Lower lobe of right lung (tissue), 2 donors: ENCODE measurements at places on chromosomes 5 and 9.

GRCh38 chr5:61534481-61535267, 202.6 kb downstream of the ZSWIM6 start:
- DNase-seq, result no peak

GRCh38 chr5:76425928-76426804, 23.1 kb downstream of the IQGAP2 start:
- DNase-seq, result no peak

- DNase-seq, result no peak
These were observed 30.2 kb downstream of the GOLGA2 start for GRCh38 chr9:128245421-128246151.

GRCh38 chr9:105278751-105279150, 34.3 kb downstream of the SLC44A1 start:
- DNase-seq, result no peak

- DNase-seq, result no peak
These were observed 1.2 kb upstream of the NIPAL4 start for GRCh38 chr5:157458835-157459234.

- DNase-seq, result no peak
These were observed 583.9 kb upstream of the CTNND2 start for GRCh38 chr5:12488161-12488560.

DNA sequence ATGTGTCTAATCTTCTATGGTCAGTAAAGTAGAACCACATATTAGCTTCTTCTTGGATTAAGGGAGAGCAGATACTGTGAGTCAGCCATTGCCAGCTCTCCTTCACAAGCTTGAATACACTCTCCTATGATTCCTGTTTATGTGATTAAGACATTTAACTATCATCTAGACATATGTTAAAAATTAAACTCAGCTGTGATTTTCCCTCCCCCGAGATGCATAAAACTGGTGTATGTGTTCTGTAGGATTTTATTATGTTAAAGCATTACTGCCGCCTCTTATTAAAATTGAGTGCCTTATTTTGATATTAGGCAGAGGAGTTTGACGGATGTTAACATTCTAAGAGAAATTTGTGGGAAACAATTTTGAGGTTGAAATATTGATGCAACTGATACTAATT, 114.6 kb downstream of the ACTBL2 start:
- no peak for DNase-seq

GRCh38 chr9:126171641-126172040, 155.0 kb upstream of the MVB12B start:
- DNase-seq, result no peak

- DNase-seq, result no peak
These were observed 419.0 kb upstream of the NUDT12 start for GRCh38 chr5:103981592-103981991.

GRCh38 chr5:82513738-82514137, 235.6 kb upstream of the RPS23 start:
- DNase-seq, result no peak

- no peak for DNase-seq
These were observed 466.9 kb upstream of the ARRDC3 start for GRCh38 chr5:91850031-91850430.

- DNase-seq, result no peak
These were observed 79.5 kb downstream of the MVB12B start for GRCh38 chr9:126406075-126406667.

- DNase-seq, result no peak
These were observed 239.2 kb upstream of the TRIM32 start for GRCh38 chr9:116447934-116448333.

DNA sequence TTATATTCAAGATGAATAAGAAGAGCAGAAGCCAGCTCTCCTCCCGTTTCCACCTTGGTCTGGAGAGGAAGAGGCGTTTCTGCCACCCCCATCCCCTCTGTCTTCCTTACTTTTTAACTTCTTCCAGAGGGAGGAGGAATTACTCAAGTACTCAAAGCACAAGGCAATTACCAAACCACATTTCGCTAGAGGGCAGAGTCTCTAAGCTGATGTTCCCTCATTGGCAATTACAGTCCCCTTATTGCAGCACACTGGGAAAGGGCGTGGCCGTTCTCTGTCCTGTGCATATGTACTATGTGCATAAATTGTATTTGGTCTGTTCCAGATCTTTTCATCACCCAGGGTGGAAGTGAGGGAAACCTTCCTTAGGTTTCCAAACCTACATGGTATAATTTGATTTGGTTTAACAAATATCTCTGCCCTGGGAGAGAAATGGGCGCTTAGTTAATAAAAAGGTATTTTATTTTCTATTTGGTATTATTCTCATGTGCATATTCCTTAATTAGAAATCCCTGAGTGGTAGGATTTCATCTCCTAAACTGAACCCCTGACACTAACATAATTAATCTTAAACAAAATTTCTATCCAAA, 29.8 kb upstream of the ALDOB start:
- peak; percentile 58 for DNase-seq

DNA sequence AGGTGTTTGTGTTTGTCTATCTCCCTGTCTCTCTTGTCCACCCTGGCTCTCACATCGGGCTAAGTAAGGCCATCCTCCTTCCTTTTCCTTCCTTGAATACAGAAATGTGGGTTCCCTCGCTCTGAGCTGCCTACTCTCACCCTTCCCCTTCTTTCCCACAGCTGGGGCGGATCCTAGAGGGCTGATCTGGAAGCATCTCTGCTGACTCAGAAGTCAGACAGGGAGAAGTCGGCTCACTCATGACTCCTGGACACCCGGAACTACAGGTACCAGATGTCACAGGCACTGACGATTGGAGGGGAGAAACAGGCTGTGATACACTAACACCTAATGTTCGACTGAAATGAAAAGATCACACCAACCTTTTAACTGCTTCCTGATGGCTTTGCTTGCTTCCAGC, 41.3 kb downstream of the PTPN3 start:
- no peak for DNase-seq

DNA sequence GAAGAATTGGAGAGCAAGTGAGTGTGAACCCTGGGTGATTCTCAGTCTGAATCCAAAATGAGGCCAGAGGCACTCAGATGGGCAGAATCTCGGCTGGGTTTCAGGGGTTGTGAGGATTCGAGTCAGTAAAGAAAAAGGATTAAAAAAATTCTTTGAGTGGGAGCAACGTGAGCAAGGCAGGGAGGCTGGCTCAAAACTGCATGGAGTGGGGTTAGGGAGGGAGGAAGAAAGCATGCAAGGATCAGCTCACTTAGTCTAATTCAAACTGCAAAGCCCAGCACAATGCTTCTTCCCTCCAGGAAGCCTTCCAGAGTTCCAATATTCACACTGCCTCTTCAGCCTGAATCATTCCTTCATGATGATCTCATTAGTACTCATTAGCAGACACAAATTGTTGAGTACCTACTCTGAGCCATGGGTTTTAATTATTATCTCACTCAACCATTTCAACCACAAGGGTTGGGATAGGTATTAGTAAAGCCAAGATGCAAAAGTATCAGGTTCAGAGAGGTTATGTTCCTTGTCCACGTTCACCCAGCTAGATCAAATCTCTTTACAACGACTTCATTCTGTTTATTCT, 95.8 kb downstream of the BRINP1 start:
- DNase-seq, result no peak

DNA sequence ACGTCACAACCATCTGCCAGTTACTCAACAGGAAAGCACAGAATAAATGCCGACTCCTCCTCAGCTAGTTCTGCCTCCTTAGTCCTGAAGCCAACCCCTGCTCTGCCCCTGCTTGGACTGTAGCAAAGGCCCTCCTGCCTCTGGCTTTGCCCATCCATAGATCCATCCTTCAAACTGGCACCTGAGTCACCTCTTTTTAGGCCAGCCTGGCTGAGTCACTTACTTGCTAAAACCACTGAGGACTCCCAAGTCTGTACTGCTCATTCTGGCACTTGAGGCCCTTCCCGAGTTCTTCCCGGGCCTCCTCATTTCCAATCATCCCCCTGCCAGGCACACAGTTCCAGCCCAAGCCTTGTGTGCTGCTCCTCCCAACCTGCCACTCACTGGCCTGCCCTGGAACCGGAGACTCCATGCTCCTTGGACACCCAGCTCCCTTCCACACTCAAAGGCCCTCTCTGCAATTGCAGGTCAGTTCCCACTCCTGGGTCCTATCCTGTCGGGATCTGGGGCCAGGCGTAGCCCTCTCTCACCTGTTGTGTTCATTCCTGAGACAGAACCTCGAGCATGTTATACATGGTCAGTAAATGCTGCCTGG, 220.1 kb downstream of the DAB2IP start:
- DNase-seq, result no peak

GRCh38 chr9:100063185-100063584, 35.6 kb downstream of the ERP44 start:
- DNase-seq, result no peak

- DNase-seq, result no peak
These were observed 2.2 kb downstream of the DOCK8 start for GRCh38 chr9:216866-217265.

- no peak for DNase-seq
These were observed 28.1 kb downstream of the CEMIP2 start for GRCh38 chr9:71740199-71740598.

GRCh38 chr5:142310803-142311202, 14.0 kb downstream of the SPRY4 start:
- no peak for DNase-seq

DNA sequence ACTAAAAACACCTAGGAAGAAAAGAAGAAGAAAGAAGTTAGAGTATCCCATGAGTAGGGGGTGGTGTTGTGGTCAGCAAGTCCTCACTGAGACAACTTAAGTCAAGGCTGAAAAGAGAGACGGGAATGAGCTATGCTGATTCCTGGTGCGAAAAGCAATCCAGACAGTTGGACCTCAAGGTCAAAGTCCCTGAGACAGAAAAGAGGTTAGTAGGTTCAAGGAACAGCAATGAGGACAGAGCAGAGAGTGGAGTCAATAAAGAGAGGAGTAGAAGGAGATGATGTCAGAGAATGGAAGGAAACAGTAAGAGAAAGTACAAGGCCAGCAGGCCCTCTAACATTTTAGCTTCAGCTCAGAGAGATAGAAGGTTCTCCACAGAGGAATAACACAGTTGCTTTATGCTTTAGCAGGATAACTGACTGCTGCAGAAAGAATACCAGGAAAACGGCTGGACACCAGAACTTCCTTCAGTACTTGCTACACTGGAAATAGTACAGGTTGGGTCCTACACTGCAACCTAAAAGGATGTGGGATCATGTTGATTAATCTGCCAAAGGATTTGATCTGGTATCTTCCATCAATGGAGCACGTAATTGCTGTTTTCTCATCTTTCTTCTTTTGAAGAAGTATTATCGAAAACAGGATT, 43.6 kb downstream of the GNAQ start:
- no peak for DNase-seq

DNA sequence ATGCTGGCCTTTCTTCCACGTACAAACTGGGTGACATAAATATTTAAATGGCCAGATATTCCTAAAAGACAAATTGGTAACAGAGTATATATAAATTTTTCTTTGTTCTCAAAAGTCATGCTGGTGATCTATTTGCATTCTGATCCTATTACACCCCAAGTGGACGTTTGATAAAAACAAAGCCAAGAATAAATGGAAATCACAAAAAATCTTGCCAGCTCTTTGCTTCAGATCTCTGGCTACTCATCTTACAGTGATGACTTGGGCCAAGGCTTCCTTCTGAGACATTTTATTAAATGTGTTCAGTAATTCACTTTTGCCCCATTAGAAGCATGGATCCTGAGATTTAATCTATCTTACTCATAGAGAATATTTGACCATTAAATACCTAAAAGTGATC, 444.3 kb upstream of the PIK3R1 start:
- no peak for DNase-seq

DNA sequence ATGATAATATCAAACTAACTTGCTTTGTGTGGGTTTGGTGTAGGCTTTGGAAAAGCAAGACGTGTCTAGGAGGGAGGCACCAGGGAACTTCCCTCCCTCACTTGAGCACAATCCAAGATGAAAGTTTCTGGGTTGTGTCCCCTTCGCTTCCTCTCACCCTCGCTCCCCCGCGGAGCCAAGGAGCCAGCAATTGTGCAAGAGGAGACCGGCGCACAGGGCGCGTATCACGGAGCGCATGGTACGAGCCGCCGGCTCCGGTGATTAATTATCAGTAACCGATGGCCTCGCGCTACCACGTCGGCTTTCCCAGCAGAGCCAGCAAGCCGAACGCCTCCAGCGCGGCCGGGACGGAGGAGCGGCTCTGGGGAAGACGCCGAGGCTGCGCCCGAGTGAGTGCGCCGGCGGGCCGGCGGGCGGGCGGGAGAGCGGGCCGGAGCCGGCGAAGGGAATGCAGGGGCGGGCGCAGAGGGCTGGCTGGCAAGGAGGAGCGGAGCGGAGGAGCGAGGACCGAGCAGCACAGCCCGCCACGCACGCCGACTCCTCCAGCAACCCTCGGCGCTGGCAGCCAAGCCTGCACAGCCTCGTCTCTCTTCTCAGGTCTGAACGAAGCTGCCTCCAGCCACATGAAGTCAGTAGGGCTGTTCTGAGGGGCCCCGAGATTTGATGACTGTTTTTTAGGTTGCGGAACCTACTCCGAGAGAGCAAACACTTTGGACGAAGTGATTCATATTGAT, 143.6 kb downstream of the BNC2 start:
- peak; percentile 79 for DNase-seq

- no peak for DNase-seq
These were observed 518.1 kb downstream of the AGTPBP1 start for GRCh38 chr9:85223506-85224125.

DNA sequence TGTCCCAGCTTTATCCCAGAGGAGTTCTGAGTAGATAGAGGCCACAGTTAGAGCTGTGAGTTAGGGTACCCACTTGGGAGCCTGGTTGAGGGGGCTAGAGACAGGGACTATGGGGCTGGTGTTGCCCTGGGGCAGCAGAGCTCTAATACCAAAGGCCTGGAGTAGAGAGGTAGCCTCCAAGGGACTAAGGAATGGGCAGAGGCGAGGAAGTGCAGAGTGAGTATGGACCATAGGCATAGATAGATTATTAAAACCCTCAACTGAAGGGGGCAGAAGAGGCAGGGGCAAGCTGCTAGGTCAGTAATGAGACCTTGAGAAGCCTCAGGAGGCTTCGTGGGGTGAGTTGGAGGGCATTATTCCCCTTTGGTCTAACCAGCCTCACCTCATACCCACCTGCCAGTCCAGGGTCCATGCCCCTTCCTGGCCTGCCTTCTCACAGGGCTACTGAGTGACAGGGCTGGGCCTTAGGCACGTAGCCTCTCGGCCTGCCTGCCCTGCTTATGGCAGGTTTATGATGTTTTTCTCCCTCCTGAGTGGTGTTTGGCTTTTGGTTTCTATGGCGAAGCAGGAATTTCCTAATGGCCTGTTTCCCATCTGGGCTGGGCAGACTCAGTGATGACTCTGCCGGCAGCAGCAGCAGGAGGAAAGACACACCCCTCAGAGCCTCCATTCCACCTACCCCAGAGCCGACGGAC, 8.0 kb downstream of the PDLIM4 start:
- no peak for DNase-seq

DNA sequence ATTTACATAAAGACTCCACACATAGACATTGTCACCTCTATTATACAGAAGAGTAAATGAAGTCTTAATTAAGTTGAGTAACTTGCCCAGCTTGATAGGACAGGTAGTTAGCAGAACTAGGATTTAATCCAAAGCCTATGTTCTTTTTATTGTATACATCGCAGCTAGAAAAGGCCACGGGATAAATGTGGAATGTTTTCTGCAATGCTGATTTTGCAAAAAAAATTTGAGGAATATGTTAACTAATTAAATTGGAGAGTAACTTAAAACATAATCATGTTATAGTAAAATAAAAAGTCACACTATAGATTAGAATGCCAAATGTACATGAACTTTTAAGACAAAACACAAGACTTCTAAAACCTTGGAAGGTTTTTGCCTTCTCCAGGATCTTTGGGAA, 41.1 kb downstream of the POLK start:
- DNase-seq, result no peak

- DNase-seq, result no peak
These were observed 24.0 kb downstream of the VLDLR start for GRCh38 chr9:2645569-2645968.
